ENCODE measurements at places on chromosomes 5 and 9. TPM values are rescaled to one million over a fixed set of nuclear protein-coding genes. Genes with fewer than 3 reads are reported as not detected.

GRCh38 chr9:69809304-69809863 is 11.2 kb upstream of the CFAP95 start:
- no peak for DNase-seq

DNA sequence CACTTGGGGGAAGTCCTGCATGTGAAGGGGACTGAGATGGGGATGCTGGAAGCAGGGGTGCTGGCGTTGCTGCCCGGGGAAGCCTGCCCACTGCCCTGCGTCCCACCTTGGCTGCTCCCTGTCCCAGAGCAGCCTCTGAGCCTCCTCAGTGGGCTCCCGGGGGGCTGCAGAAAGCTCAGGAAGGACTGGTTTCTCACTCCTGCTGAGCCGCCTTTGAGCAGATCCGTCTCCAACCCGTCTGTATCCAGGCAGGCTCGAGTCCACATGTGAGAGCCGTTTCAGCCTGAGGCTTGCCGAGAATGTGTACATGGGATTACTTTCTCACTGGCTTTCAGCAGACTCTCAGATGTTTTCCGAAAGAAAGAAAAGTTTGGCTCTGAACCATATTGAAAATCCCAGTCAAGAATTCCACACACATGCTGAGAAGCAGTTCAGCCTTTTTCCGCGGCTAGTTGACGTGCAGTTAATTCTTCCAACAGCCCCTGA is 95.3 kb upstream of the COL5A1 start:
- DNase-seq, result no peak

Gene MZB1
- total RNA-seq, result 2.4 TPM

Gene IL33
- 10.3 TPM for total RNA-seq

DNA sequence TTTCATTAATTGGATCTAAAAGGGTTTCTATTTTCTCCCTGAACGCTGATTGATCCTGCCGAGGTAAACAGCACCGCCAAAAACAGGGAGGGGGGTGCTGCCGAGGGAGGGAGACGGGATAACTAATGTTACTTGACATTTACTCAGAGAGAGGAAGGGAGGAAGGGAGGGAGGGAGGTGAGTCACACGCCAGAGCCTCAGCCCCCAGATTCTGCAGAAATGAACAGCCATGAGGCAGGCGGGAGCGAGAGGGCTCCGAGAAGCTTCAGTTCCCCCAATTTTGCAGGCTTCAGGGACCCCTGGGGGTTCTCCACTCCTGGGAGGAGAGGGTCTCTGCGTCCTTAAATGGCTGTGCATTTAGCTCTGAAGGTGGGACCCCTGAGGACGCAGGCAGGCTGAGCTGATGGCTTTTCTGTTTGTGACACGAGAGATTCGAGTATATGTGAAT is 59.1 kb upstream of the IER5L start:
- no peak for DNase-seq

DNA sequence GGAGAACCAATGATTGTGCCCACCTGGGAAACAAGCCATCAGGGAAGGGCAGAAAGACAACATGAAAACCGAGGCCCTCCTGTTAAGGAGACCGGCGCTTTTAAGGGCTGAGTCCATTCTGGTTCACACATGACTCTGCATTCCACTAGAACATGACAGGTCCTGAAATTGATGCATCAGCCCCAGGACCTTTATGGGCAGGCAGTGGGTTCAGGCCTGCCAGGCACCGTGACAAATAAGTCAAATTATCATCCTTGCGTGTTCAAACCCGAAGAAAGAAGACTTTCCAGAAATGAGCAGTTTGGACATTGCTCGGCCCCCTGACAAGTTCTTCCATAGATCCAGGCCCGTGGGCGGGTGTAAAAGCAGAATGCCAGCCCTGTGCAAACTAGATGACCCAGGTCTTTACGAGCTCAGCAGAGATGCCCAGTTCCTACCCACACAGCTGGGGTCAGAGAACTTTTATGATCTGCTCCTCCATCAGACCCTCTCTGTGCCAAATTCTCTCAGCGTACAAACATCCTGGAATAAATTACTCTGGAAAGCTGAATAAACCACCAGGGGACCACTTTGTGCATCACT is 295.5 kb upstream of the WWC1 start:
- DNase-seq, result no peak

Measured in tibial nerve (tissue), 4 donors.